Inflammatory macrophage treated with lipopolysaccharide for 4 hours (primary cell): ENCODE measurements at places on chromosomes 12 and 14.

DNA sequence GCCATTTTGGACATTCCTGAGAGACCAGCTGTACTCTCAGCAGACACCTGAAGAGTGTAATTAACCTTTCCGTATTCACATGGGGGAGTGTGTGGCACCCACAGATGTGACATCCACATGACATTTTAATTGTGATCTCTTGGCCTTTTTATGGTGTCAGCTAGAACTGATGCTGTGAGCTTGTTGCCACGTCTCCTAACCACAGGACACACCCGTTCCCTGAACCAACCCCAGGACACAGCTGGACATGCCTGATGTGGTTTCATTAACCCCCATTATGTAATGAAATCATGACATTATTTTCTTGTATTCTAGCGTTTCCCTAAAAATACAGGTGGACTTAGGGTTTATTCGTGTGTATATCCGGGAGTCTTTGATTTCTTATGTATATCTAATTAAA, 1036.1 kb downstream of the TMEM121 start:
- no peak for DNase-seq

DNA sequence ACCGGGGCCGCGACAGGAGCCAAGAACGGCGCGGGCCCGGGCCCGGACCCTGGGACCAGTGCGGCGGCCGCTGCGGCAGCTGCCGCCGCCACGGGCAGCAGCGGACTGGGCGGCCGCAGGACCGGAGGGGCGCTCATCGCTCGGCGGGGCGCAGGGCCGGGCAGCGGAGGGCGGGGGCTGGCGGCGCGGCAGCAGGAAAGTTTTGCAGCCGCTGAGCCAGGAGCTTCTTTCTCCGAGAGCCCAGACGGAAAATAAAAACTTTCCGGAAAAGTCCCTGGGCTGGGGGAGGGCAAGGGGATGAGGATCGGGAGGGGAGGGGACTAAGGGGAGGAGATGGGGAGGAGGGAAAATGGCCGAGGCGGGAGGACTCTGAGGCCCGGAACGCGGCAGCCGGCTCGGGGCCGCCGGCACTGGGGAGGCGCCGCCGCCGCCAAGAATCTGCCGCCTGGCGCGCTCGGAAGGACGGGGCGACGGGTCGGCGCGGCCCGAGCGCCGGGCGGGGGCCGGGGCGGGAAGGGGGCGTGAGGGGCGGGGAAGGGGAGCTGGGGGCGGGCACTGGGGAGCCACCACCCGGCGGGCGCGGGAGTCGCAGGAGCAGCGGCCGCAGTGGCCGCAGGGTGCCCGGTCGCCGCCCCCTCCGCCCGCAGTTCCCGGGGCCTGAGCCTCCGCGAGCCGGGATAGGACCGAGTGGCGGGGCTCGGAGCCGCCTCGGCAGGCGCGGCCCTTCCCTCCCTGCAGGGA, at the start of gene PRKD1:
TSS of gene PRKD1 (minus strand) at position 472 of the 741 bp plus-strand sequence.
- no peak for DNase-seq

GRCh38 chr14:53109105-53110041, 43.8 kb downstream of the DDHD1 start:
- DNase-seq: peak; percentile 80

DNA sequence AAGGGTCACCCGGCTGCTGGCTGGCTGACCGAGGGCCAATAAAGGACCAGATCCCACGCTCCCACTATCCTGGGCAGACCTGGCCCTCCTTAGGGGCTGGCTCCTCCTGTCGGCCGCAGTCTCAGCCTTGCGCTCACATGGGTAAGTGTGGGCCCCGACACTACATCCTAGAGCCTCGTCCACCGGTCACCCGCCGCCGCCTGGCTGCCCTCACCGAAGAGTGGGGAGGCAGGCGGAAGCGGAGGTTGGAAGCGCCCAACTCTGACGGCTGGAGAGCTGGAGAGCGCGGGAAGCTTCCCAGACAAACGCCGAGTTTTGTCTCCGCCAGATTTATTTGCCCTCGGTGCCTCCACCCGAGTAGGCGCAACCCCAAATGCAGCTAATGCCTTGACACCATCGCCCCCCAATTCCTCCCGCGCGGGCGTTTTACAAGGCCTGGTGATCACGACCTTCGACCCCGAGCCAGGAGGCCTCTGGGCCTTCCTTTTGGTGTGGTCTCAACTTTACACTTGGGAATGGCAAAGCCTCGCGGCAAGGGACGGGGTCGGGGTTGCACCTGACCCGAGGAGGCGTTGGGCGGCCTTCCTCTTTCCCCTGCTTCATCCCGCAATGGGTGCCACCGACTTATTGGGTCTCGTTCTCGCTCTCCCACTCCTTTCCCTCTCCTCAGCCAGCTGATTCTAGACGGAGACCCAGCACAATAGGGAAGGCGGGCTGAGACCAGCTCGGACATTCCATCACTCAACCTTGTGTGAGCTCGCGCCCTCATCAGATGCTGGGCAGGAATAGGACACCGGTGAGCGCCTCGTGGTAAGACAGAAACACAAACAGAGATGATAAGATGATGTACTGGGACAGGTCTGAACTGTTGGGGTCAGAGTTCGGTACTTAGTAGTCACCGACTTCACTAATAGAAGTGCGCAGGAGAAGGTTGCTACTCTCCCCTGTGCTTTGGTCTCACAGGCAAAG, 78.3 kb upstream of the ANO4 start:
- no peak for DNase-seq

DNA sequence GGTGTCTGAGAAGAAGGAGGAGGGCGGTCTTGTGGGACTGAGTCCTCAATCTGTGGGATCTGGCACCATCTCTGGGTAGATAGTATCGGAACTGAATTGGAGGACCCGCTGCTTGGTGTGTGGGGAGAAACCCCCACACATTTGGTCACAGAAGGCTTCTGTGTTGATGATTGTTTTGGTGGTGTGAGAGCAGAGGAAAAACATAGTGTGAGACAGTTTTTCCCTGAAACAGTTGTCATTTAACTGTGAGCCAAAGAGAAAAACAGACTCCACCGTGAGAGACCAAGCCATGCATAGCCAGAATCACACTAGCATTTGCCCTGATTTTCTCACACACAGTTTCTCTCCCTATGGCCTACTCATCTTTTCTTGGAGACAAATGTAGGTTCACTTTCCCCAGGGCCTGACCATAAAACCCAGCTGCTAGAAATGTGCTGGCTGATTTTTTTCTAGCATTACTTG, 91.4 kb upstream of the FLRT2 start:
- no peak for DNase-seq

GRCh38 chr12:46664761-46665287, 161.0 kb downstream of the SLC38A4 start:
- DNase-seq: peak; percentile 95

DNA sequence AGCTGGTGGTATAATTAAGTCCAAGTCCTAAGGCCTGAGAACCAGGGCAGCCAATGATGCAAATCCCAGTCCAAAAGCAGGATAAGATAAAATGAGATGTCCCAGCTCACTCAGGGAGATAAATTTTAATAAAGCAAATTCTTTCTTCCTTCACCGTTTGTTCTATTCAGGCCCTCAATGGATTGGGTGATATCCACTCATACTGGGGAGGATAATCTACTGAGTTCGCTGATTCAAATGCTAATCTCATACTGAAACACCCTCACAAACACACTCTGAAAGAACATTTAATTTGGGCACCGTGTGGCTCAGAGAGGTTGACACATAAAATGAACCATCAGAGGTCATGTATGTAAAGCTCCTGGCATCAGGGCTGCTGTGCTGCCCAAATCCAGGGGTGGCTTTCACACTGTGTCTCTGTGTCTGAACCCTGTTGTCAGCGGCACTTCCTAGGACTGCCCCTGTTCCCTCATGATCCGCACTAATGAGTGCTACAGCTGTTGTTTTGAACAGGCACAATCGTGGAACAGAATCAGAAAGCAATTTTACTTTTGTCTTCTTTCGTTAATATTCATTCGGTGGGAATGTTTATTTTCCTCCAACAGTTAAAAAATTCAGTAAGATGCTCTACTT, 428.5 kb upstream of the FBXO33 start:
- DNase-seq: no peak

GRCh38 chr14:81177225-81177624, 43.5 kb downstream of the GTF2A1 start:
- no peak for DNase-seq

DNA sequence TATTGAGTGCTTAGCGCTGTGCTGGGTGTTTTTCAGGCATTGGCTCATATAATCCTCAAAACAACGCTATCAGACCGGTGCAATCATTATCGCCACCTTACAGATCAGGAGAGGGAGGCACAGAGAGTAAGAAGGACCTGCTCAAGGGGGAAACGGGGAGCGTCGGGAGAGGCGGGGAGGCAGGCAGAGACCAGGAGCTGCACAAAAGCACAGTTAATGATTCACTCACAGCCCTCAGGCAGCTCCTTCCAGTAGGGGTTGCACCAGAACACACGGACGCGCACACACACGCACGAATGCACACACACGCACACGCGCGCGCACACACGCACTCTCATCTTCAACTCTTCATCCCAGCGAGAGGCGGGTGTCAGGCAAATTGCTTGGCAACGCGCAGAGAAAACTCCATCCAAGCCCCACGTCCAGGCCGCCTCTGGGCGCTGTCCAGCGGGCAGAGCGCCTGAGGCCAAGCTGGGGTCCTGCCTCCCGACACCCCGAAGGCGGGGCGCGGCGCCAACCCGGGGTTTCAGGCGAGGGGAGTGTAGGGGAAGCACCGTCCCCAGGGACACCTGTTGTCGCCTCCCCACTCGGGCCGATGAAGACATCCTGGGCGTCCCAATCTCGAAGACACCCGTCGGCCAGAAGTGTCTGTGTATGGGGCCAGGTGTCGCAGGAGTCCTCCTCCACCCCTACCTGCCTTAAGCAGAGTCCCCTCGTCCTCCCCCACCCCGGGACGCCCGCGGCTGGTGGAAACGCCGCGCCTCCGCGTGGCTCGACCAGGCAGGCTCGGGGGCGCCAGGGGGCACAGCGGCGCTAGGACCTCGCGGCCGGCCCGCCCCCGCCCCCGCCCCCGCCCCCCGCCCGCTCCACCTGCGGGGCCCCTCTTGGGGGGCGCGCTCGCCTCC, 35.5 kb upstream of the STON2 start:
- DNase-seq: peak; percentile 21

- peak; percentile 37 for DNase-seq
Observed at GRCh38 chr14:54625112-54625511, 58.2 kb downstream of the SAMD4A start.

- no peak for DNase-seq
Observed at GRCh38 chr14:54177641-54178621, 218.9 kb upstream of the CDKN3 start.

DNA sequence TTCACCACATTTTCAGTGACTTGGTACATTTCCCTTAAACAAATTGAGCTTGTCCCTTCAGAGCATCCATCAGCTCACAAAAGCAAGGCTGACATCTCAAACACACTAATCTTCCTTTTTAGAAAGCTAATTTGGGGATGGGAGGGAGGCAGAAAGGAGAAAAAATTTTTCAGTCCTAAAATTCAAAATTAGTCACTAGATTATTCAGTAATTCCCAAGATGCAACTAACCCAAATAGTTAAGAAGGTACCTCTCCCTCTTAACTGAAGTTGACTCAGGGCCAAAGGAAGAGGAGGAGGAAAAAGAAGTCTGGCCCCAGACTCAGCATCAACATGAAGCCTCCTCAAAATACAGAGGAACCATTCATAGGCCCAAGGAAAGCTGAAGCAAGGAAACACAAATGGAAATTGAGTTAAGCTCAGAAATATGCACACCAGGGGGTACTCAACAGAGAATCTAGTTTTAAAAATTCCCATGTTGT, 21.7 kb downstream of the CBX5 start:
- no peak for DNase-seq

- DNase-seq: no peak
Observed at GRCh38 chr12:17577405-17577804, 512.6 kb downstream of the RERGL start.

GRCh38 chr12:47530050-47530449, 175.8 kb downstream of the RPAP3 start:
- no peak for DNase-seq

DNA sequence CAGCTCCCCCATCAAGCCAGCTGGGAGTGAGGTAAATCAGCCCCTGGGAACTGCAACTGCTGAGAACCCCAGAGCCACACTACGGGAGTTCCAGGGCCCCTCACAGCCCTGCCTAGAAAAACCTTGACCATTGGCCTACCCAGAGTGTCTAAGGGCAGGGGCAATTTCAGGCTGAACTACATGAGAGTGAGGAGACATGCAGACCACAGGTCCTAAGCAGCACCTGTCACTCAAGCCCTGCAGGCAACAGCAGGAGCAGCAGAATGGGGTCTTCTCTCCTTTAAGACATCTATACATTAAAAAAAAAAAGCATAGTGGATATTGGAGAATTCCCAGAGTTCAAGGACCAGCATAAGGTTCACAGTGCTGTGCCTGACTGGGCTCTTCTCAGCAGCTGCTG, 4.9 kb downstream of the NCKAP5L start:
- DNase-seq: no peak

- peak; percentile 66 for DNase-seq
Observed at GRCh38 chr12:68565391-68565903, 45.3 kb upstream of the RAP1B start.

GRCh38 chr12:94386422-94386821, 73.2 kb downstream of the CEP83 start:
- no peak for DNase-seq

- DNase-seq: no peak
Observed at GRCh38 chr14:27890259-27890658, 876.3 kb upstream of the FOXG1 start.

DNA sequence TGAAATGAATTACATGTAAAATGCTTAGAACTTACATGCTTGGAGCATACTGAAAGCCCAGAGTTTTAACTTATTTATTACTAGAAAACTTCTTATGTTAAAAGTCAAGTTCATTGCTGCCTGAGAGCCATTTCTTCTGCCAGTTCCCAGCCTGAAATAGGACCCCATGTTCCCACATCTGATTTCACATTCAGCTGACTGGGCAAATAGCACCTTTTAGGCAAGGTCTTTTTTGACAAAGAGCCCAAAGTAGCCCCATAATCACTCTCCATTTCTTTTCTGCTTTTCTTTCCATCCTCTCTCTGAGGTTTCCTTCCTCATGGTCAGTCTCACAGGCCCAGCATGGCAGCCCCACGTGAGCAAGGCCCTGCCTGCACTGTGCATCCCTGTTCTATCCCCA, 1.1 kb upstream of the ARPC3 start:
- DNase-seq: no peak

GRCh38 chr12:108169708-108170107, 40.6 kb downstream of the WSCD2 start:
- no peak for DNase-seq

- DNase-seq: no peak
Observed at GRCh38 chr12:83865431-83865830, 1047.2 kb downstream of the SLC6A15 start.

- no peak for DNase-seq
Observed at GRCh38 chr12:15770021-15770420, 19.2 kb downstream of the EPS8 start.

DNA sequence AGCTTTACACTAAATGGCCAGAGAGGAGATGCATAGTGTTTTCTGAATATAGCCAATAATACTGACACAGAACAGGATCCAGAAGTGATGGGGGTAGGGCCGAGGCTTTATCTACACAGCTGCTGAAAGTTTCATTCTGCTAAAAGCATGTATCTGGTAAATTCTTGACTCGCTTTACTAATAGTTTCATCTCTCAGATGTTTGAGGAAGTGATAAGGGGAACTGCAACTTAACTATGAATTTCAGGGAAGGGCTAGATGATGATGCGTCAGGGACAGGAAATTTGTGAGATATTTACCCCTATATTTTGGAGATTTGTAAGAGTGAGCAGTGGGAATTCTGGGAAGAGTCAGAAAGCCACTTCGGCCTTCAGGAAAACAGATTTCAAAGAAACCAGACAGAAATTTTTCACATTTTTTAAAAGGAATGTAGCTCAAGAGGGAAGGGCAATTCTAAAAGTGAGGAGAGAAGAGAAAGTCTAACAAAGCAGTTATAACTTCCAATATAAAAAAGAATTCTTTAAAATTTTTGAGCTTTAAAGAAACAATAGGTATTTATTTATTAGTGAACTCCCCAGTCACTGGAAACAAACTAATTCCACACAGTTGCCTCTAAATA, 243.1 kb downstream of the BCAT1 start:
- DNase-seq: peak; percentile 93
